ENCODE measurements at places on chromosomes 13 and 19.

- DNase-seq = no peak
Measured at GRCh38 chr13:111281751-111282311, 38.6 kb upstream of the TEX29 start.

- no peak for DNase-seq
Measured at GRCh38 chr19:55391191-55391670, 5.5 kb downstream of the RPL28 start.

- DNase-seq = no peak
Measured at GRCh38 chr13:24716446-24716845, 36.2 kb downstream of the ATP12A start.

DNA sequence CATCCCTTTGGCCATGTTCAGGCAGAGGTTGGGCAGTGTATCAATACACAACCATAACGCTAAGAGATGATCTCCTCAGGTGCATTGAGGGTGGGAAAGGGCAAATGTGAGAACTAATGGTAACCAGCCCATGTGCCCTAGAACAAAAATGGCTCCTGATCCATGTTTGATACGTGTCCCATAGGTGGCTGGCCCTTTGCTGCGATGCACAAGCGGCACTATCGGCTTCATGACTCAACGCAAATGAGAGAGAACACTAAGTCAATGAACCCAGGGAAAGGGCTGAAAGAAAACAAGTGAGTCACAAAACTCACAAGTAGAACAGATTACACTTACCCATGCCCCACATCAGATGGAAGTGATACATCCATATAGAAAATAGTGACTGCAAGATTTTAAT, 201.7 kb downstream of the ABCC4 start:
- no peak for DNase-seq

- no peak for DNase-seq
Measured at GRCh38 chr19:45598267-45599001, 3.6 kb downstream of the GPR4 start.

Data from GM18507 (cell line).